Activated naive CD8-positive, alpha-beta T cell treated with anti-CD3 and anti-CD28 coated beads for 36 hours (primary cell): ENCODE measurements at places on chromosomes 3 and 15. TPM values are rescaled to one million over a fixed set of nuclear protein-coding genes. Genes with fewer than 3 reads are reported as not detected.

TF gene
- total RNA-seq: 0.02 TPM

ZNF860 gene
- 0.34 TPM for total RNA-seq

HRG gene
- total RNA-seq: not detected

GOLGA8O gene
- total RNA-seq: 1.1 TPM

SLC25A26 gene
- total RNA-seq: 24.4 TPM

PIERCE2 gene
- total RNA-seq: 0.31 TPM

AMOTL2 gene
- total RNA-seq: not detected

NLGN1 gene
- not detected for total RNA-seq

TMEM40 gene
- total RNA-seq: not detected

SPATA12 gene
- not detected for total RNA-seq

MEGF11 gene
- total RNA-seq: not detected

GRCh38 chr3:105862217-105862616 is 6.6 kb downstream of the CBLB start:
- DNase-seq: no peak

DNA sequence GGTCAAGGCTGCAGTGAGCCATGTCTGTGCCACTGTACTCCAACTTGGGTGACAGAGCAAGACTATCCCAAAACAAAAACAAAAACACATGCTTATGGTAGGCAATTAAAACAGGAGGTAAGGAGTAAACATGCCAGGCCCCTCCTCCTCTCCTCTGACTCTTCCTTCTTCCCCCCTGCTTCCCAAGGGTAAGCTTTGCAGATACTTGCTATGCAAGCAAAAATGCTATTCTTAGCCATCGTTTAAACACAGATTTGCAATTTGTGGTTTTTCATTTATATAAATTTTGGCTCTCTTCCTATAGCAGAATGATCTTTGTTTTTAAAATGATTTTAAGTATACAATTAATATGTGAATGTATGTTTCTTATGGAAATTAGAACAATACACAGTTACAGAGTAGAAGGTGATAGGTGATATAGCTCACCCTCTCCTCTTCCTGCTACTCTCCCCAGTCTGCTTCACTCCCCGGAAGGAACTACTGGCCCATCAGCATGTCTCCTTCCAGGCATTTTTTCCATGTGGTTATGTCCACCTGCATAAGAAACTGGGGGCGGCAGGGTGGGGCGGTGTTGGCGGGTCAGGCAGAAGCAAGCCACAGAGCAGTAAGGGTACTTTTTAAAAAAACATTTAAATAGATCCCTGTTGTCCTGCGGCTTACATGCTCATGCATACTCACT is 42.1 kb downstream of the IGF1R start:
- DNase-seq: no peak

DNA sequence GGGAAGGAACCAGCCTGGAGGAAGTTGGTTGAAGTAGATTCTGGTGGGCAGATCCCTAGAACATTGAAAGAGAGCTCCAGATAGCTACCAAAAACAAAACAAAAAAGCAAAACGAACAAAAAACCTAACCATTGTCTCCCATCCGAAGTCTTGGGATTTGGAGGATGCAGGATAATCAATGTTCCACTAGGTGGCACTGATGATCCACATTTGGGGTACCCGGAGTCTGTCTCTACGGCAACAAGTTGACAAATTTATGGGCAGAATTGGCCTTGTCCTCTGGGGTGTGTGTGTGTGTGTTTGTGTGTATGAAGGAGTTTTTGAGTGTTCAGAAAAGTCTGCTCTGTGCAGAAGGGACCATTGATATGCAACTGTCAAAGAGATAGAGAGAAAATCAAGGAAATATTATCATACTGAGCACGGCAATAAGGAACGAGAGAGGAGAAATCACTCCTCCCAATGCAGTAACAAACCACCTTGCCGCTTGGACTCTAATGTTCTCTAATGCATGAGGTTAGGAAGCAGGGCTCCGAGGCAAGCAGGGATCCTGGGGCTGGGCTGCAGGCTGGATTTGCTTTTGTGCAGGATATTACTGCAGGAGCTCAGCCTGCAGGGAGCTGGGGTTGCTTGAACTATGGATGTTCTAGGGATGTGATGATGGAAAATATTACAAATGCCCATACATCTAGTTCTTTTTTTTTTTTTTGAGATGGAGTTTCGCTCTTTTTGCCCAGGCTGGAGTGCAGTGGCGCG is 59.8 kb upstream of the KLHL25 start:
- peak; percentile 24 for DNase-seq

DNA sequence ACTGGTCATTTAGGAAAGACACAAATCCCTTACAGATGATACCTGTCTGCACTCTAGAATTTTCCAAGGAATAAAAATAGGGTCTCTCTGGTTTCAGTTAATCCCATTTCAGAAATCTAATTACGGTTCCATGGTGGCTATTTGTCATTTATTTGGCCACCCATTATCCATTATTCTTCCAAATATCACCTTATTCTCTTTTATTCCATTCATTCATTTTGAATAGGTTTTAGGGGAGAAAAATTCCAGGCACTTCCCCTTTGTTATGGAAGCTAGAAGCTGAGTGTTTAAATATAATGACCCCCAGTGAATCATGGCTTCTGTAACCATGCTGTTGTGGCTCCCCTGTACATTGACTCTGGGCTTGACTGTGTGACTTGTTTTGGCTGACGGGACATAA is 420.8 kb upstream of the DPH6 start:
- no peak for DNase-seq

GRCh38 chr3:127988770-127989557 is 63.3 kb upstream of the SEC61A1 start:
- DNase-seq: no peak

DNA sequence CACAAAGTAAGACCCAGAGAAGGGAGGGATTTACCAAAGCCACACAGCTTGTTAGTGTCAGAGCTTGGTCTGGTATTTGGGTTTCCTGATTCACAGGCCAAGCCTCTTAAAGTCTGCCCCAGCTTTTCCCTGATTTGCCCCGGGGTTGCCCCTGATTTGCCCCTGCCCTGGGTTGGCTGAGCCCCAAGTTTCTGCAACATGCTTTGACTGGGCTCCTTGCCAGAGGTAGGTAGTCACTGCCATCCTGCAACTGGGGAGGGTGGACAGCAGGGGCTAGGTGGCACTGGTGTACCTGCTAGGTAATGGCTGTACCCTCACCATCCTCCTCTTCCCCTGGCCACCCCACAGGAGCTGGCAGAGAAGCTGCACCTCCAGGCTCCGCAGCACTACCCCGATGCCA is 2.5 kb downstream of the MPI start:
- no peak for DNase-seq

- DNase-seq: no peak
These were observed 38.8 kb upstream of the BNC1 start for GRCh38 chr15:83323296-83323711.

- no peak for DNase-seq
These were observed 161.3 kb upstream of the TLE3 start for GRCh38 chr15:70259028-70259424.

GRCh38 chr3:156252656-156253055 is 132.3 kb downstream of the KCNAB1 start:
- no peak for DNase-seq

GRCh38 chr3:67302489-67302888 is 304.4 kb downstream of the KBTBD8 start:
- no peak for DNase-seq

DNA sequence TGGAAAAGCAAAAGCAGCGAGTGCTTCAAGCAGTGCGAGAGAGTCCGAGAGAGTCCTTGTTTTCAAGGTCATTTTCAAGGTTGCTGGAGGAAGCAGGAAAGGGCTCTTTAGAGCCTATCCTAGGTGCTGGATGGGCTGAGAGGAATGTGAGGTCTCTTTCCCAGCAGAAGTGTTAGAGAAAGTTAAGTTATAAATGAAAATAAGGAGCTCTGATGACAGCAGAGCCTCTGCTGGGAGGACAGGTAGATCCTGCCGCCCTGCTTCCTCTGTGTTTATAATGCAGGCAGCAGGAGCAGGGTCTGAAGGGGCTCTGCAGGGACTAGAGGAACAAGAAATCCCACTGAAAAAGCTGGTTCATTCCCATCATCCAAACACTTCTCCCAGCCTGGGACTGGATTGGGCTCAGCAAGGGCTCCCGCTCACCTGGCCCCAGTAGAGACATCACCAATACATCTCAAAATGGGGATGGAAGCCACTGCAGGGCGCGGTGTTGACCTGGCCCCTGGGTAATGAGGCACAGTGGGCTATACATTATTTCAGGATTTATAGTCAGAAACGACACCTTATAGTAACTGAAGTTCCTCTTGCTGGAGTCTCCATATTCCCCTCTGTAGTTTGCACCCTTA is 41.5 kb upstream of the RAB6B start:
- DNase-seq: no peak

DNA sequence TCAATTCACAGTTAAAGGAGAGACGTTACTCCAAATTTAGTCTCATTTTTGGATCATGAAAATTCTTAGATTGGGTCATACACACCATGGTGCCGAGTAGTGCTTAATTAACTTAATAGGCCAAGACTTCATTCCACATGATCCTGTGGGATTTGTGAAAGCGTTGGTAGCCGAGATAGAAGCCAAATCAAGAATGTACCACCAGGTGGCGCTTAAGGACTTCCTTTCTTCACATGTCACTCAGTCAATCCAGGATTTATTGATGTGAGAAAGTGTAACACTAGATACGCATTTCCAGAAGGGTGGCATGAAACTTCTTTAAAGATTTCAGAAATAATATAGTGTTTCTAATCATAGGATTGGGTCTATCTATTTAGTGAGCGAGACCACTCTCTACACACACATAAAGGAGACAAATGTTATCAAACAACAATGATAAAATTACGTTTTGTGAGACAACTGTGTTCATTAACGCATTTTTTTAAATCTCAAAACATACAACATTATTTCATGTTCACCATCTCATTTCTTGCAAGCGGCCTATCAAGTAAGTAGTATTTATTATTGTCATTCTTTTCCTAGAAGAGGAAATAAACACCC is 436.1 kb downstream of the CHL1 start:
- peak; percentile 17 for DNase-seq

GRCh38 chr3:29247088-29247745 is 33.7 kb upstream of the RBMS3 start:
- no peak for DNase-seq

DNA sequence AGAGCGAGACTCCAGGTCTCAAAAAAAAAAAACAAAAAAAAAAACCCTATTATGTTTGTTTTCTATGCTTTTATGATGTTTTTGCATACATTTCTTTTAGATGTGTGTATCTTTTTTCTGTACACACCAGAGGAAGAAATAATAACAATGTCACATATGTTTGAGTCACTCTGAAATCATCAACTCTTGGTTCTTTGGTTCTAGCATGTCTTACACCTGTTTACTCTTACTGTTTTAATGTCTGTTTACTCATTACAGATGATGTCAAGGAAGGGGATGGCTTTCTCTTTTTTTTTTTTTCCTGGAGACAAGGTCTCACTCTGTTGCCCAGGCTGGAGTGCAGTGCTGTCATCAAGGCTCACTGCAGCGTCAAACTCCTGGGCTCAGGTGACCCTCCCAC is 24.1 kb downstream of the RHOA start:
- no peak for DNase-seq

DNA sequence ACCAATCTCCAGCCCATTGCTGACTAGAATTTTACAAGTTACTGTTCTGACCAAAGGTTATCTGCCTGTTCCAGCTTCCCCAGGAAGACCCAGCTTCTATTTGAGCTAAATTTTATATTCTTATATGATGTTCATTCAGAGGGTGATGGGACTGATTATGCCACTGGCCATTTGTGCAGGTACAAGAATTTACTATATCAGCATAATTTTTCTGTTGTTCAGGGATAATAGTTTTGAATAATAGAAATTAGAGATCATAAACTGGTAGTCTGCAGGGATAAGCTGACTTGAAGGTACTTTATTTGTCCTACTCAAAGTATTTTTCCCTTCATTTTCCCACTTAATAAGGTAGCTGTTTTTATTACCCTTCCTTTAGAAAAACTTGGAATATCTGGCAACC is 222.6 kb upstream of the MRPL3 start:
- no peak for DNase-seq

- DNase-seq: no peak
These were observed 29.9 kb downstream of the SLC49A4 start for GRCh38 chr3:122824465-122825381.

DNA sequence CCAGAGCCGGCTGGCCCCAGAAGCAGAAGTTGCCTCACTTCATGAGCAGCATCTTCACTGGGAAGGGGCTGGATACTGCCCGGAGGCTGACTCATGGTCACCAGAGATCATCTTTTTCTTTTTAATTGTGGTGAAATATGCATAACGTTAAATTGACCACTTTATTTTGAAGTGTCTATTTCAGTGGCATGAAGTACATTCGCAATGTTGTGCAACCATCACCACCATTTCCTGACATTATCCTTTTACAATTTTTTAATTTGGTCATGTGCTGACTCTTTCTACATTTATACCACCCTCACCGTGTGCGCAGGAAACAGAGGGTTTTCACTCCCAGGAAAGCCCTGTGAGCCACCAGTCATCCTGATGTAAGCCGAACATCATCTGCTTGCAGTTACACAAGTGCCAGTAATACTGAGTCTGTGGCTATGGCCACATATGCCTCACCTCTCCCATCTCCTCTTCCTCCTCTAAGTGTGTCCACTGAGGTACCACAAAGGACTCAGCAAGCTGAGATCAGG is 51.6 kb upstream of the ABHD17C start:
- no peak for DNase-seq

GRCh38 chr15:80674245-80674614 is 20.9 kb upstream of the ABHD17C start:
- DNase-seq: no peak

GRCh38 chr3:10437272-10437994 is 68.0 kb downstream of the ATP2B2 start:
- DNase-seq: peak; percentile 69
